ENCODE measurements at places on chromosomes 2 and 18. TPM values are rescaled to one million over a fixed set of nuclear protein-coding genes. Genes with fewer than 3 reads are reported as not detected.

Gene CTNNA2
- total RNA-seq, result 0.23 TPM

Gene GALR1
- not detected for total RNA-seq

Gene COL3A1
- 0.09 TPM for total RNA-seq

Gene OBSL1
- total RNA-seq, result 23.3 TPM

Gene MRO
- total RNA-seq, result 0.26 TPM

Gene CCDC85A
- total RNA-seq, result 0.26 TPM

Gene SPDYA
- total RNA-seq, result not detected

Gene RNF125
- 0.20 TPM for total RNA-seq

Gene TDRD15
- total RNA-seq, result not detected

Gene MC4R
- total RNA-seq, result not detected

Gene GPR35
- 0.50 TPM for total RNA-seq

Gene SRD5A2
- 0.03 TPM for total RNA-seq

Gene ACKR3
- total RNA-seq, result 15.4 TPM

Gene PCARE
- total RNA-seq, result not detected
